Right renal pelvis (tissue), 4 donors: ENCODE measurements at places on chromosomes 11 and 22. TPM values are rescaled to one million over a fixed set of nuclear protein-coding genes. Genes with fewer than 3 reads are reported as not detected.

The SLC25A18 gene
- polyA plus RNA-seq, result 1.2 TPM

The CARD18 gene
- polyA plus RNA-seq, result not detected

The TIMM10B gene
- polyA plus RNA-seq, result 43.1 TPM

The RIMBP3B gene
- polyA plus RNA-seq, result not detected

The CECR2 gene
- 14.1 TPM for polyA plus RNA-seq

The APOL5 gene
- not detected for polyA plus RNA-seq
